GM19239 (cell line): ENCODE measurements at places on chromosomes 2 and 18.

DNA sequence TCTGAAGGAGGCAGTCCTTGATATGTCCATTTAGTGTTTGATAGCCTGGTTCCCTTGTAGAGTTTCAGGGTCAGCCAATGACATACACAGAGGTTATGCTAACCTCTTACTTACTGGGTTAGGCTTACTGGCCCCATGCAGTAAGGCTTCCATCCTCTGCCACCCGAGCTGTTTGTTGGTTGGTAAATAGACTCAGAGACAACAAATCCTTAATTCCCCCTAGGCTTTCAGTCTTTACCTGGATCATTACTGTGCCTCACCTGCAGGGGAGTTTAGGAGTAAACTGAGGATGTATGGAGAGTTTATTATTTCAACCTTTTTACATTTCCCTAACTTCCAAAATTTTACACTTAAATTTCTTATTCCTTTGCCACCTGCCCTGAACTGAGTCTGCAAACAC is 452.7 kb upstream of the HNMT start:
- no peak for DNase-seq

GRCh38 chr2:212794471-212794870 is 255.9 kb upstream of the ERBB4 start:
- DNase-seq: no peak

GRCh38 chr2:199019898-199020507 is 437.7 kb downstream of the SATB2 start:
- no peak for DNase-seq

GRCh38 chr2:181685150-181685688 is 4.9 kb upstream of the NEUROD1 start:
- DNase-seq: no peak

DNA sequence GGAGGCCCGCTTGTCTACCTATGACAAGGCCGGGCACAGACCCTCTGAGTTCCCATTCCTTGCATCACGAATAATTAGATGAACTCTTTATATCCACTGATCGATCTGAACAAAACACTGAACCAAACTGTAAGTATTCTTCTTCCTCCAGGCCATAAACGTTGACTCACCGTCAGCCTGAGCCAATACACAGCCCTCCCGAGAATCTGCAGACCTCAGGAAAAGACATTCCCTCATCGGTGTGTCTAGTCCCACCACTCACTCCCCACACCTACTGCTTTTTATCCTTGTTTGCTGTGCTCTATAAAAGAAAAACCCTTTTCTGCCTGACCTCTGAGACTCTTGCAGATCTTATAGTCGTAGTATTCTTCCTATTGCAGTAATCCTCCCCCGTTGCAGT is 41.0 kb downstream of the TMEM87B start:
- DNase-seq: no peak

GRCh38 chr2:189676471-189676870 is 2.0 kb downstream of the ANKAR start:
- no peak for DNase-seq

- no peak for DNase-seq
Measured at GRCh38 chr2:44462934-44463849, 101.4 kb downstream of the CAMKMT start.

- no peak for DNase-seq
Measured at GRCh38 chr2:224181534-224182155, 142.6 kb upstream of the SERPINE2 start.

GRCh38 chr2:175879679-175880078 is 122.4 kb downstream of the LNPK start:
- DNase-seq: no peak

DNA sequence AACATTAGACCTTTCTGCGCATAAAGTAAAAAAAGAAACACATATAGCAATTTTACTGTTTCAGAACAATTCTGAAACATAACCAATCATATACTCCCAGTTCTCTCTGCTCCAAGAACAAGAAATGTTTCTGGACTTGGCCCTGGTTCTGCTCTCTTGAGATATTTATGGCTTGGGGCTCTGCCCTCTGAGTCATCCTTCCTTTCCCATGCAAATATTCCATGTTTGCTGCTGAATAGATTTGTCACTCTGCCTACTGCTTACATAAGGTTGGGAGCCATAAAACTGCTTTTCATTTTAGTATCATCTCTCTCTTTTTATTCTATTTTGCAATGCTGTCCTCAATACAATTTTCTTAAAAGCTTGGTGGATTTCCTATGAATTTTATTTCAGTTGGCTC is 499.6 kb upstream of the ACVR2A start:
- DNase-seq: no peak

GRCh38 chr2:152465541-152465940 is 130.6 kb downstream of the FMNL2 start:
- DNase-seq: no peak

- DNase-seq: no peak
Measured at GRCh38 chr18:27778441-27778840, 398.5 kb downstream of the CDH2 start.

GRCh38 chr2:148893906-148894305 is 18.9 kb downstream of the KIF5C start:
- no peak for DNase-seq

- DNase-seq: no peak
Measured at GRCh38 chr2:54473851-54474250, 17.7 kb downstream of the SPTBN1 start.

- DNase-seq: no peak
Measured at GRCh38 chr2:163734401-163734800, 1.4 kb downstream of the FIGN start.

DNA sequence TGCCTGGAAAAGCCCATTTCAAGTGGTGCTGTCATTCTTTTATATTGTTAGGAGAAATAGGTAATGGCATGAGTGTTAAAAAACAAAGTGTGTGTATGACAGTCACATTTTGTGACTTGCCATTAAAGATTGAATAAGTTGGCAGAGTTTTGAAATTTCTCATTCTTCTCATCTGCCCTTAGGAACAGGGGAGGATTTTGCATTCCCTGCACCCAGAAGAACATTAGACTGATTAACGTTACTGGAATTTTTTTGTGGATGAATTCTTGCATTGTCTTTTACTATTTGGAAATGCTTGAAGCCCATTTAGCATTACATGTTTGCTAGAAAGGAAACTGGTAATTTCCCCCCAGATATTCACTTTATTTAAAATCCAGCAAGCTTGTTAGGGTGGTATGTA is 162.2 kb downstream of the BABAM2 start:
- DNase-seq: no peak

DNA sequence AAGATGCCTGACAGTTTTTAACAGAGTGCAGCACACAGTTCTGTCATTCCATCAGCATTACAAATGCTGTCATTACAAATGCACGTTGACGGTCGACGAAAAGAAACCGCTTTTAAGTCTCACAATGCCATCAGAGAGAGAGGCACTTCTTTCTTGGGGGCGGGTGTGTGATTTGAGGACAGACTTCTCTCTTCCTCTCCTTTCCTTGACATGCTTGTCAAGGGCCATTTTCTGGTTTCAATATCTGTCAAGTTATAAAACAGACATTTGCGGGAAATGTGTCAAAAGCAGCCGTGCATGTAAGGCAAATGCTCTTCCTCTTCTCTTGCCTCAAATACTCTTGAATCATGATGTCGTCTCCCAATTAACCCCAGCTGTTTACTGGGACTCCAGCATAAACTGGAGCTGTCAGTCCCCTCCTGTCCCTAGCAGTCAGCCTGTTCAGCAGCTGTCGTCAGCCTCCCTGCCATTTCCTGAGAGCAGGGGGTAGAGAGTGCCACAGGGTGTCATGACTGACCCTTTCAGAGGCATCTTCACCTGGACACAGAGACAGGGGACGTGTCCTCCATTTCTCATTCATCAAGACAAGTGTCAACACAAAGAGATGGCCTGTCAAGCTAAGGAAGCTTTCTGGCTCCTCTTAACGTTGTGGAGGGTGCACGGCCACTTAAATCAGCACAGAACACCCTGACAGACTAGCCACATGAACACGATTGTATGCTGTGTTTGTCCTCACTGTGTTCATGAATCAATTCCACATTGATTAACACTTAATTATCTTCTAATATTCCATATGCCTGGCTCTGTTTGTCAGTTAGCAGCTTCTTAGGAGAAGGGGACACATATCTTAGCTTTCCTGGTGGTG is 305.4 kb upstream of the RAB6C start:
- no peak for DNase-seq

DNA sequence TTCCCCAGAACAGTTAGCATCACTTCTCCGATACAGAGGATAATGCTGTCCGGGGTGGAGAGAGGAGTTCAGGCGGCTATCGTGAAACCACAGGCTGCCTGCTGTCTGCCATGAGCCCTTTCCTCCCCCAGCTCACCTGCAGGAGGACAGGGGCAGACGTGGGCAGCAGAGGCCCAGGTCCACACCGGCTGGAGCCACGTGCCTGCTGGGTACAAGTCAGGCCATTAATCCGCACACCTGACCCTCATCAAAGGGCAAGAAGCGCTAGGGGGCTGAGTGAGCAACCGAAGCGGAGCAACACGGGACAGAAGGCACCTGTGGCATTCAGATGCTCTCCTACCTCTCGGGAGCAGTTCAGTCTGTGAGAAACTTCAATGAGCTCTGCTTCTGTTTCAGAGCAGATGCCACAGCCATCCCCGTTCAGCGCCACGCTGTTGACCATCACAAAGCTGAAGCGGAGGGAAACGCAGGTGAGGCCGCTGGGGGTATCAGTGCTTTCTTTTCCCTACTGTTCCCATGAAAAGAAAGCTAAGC is 21.5 kb downstream of the MPPE1 start:
- no peak for DNase-seq
